ENCODE measurements at places on chromosomes 11 and 22.

DNA sequence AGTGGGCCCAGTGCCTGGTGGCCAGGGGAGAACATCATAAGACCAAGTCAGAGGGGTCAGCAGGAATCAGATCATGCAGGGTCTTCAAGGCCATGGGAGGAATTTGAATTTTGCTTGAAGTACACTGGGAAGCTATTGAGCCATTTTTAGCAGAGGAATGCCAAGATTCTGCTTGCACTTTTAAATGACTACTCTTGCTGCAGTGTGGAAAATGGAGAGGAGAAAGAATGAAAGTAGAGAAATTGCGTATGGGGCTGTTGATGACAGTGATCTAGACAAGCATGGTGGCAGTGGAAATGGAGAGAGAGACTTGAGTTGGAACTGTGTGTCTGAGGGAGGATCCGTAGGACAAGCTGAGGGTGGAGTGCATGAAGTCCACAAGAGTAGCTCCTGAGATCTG, 128.1 kb downstream of the WNT7B start:
- DNase-seq = no peak

DNA sequence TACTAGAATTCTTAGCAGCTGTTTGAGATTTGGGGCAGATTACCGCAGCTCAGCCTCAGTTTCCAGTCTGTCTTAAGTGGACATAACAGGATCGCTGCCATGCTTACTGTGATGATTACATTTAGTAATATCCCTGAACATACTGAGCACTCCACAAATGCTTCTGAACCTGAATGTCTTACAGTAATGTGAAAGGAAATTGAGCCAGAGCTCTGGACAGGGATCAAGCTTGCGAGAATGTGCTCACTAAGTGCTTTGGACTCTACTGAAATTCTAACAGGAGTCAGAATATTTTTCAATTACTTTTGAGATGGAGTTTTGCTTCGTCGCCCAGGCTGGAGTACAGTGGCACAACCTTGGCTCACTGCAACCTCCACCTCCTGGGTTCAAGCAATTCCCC, 118.6 kb upstream of the RASSF10 start:
- no peak for DNase-seq

GRCh38 chr22:24101966-24102365, 79.3 kb upstream of the SUSD2 start:
- no peak for DNase-seq

DNA sequence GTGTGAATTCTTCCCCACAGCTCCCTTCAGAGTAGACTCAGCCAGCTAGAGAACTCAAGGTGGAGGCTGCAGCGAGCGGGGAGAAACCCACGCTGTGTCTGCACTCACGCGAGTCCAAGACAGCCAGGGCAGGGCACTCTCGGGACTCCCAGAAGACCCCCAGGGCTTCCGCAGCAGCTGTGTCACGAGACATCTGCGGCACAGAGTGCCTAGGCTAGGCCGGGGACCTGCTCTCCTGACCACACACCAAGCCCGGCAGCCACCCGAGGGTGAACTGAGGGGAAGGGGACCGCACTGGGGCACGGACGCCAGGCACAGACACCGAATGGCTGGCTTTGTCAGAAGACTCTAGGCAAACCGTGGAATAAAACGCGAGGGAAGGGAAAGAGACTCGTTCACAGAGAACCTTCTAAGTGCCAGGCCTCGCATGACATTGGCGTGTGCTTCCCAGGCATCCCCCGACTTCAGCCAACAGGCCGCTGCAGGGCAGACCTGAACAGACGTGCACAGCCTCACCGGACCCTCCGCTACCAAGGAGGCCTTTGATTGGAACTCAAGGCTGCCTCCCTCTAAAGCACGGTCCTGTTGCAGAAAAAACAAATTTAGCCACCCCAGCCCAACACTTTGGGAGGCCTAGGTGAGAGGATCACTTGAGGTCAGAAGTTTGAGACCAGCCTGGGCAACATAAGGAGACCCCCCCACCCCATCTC, 18.2 kb upstream of the MOB2 start:
- no peak for DNase-seq

DNA sequence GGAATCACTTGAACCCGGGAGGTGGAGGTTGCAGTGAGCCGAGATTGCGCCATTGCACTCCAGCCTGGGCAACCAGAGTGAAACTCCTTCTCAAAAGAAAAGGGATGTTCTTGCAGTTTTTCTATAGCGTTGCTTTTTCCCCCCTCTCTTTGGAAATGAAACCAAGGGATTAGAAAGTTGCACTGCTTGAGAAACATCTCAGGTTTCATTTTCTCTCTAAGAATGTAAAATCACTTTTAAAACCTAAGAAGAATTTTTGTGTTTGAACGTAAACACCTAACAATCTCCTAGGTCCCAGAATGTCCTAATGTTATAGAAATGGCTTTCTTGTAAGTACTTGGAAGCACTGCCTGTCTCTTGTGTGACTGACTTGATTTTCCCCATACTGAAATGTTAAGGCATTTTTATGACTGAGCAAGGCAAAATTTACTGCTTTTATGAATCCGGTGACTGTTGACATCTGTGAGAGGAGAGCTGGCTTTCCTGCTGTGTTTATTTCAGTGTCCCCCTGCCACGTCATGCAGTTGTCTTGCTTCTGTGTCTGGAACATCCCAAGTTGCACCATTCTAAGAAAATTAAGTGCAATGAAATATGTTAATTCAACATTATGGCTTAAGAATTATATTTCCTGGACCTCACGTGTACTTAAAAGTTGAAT, 37.7 kb downstream of the NF2 start:
- no peak for DNase-seq

DNA sequence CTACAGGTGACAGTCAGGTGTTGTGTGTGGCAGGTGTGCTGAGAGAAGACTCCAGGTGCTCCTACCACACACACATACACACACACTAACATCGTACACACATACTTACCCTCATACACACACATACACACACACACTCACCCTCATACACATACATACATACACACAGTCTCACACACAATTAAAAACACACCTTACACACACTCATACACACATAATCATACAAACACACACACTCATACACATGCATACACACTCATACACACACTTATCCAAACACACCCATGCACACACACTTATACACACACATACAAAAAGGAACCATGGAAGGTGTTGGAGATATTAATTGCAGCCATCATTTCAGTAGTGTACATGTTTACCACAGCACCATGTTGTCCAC, 4.6 kb downstream of the KRTAP5-3 start:
- peak; percentile 39 for DNase-seq

- no peak for DNase-seq
Measured at GRCh38 chr11:16881766-16882165, 132.4 kb downstream of the PLEKHA7 start.

GRCh38 chr11:99489581-99489980, 468.8 kb downstream of the CNTN5 start:
- DNase-seq = no peak

DNA sequence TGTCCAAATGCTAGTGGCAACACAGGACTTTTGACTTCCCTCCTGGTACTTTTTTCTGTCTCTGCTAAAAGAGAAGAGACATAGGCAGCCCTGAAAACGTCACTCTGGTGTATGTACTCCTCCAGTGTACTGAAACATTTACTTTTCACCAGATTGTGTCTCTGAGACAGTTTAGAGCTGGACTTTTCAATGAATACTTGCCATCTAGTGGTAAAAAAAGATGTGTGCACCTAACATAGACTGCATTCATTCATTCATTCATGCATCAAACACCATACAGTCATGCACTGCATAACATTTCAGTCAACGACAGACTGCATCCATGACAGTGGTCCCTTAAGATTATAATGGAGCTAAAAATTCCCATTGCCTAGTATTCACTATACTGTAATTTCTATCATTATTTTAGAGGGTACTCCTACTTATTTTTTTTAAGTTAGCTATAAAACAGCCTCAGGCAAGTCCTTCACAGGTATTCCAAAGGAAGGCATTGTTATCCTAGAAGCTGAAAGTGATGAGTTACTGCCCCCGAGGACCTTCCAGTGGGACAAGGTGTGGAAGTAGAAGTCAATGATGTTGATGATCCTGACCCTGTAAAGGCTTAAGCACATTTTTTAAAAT, 186.2 kb downstream of the SPON1 start:
- DNase-seq = no peak

DNA sequence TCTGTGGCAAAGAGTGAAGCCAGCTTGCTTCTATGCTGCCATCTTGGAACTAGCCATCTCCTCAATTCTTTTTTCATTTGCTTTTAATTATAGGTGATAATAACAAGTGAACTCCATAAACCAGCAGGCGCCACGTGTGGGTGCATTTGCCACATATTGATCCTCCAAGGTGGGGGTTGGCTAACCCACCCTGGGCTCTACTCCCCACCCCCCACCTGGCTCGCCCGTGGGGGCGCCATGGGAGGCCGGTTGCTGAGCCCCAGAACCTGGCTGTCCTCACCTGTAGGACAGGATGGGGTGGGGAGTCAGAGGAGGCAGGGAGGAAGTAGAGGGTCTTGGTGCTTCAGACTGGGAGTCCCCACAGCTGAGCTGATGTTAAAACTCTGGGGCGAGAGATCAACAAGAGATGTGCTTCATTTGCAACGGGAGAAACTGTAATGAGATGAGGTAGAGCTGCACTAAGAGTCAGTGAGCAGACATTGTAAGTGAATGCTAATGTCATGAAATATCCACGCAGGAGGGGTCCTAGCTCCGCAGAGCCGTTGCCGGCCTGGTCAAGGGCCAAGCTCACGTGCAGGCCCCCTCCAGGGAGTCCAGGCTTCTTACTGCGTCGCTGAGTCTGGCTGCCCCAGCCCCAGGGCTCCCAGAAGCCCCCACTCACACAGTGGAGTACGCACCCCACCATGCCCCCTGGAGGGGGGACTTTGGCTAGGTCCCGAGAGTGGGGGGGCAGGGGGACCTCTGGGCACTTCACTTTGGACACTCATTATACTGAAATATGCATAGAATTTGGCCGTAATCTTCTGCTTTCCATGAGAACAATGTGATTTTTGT, 59.4 kb downstream of the BRD1 start:
- no peak for DNase-seq

GRCh38 chr11:65919573-65920371, 546 bp downstream of the DRAP1 start:
- no peak for DNase-seq

DNA sequence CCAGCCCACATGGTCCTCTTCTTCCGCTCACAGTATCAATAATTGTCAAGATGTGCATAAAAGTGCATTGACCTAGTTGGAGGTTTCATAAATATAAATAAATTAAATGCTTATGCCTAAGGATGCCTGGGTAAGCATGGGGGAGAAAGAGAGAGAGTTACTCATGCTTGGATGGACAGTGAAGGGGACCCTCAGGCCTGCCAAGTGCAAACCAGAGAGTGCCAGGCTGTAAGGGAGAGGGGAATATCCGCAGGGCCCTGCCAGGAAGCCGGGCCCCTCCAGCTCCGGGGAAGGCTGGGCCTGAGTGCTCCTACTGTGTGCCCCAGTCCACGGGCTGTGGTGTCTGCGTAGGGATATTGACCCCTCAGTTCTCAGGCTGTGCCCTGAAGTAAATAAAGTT, 214.6 kb downstream of the DSCAML1 start:
- DNase-seq = no peak

- no peak for DNase-seq
Measured at GRCh38 chr11:76782531-76783293, 444 bp upstream of the TSKU start.

- DNase-seq = no peak
Measured at GRCh38 chr11:61833926-61834277, 5.8 kb downstream of the FADS2 start.

DNA sequence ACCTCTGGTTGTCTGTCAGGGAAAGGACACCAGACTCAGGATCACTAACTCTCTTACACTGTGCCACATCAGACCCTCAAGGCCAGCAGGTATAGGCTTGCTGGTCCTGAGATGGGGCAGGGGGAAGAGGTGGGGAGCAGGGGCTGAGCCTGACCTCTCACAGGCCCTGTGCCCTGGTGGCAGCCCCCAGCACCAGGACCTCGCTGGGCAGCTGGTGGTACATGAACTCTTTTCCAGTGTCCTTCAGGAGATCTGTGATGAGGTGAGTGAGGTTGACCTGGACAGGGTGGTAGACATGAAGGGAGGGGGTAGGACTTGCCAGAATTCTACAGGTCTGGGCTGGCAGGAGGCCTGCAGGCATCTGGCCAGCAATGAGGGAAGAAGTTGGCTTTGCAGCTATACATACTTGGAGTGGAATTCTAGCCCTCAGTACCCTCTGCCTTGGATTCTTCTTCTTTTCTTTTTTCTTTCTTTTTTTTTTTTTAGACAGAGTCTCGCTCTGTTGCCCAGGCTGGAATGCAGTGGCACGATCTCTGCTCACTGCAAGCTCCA, 1.4 kb downstream of the NUDT22 start:
- DNase-seq = no peak

- no peak for DNase-seq
Measured at GRCh38 chr11:64839887-64840782, 4.3 kb downstream of the CDC42BPG start.

GRCh38 chr11:129251067-129251466, 58.9 kb upstream of the ARHGAP32 start:
- no peak for DNase-seq

DNA sequence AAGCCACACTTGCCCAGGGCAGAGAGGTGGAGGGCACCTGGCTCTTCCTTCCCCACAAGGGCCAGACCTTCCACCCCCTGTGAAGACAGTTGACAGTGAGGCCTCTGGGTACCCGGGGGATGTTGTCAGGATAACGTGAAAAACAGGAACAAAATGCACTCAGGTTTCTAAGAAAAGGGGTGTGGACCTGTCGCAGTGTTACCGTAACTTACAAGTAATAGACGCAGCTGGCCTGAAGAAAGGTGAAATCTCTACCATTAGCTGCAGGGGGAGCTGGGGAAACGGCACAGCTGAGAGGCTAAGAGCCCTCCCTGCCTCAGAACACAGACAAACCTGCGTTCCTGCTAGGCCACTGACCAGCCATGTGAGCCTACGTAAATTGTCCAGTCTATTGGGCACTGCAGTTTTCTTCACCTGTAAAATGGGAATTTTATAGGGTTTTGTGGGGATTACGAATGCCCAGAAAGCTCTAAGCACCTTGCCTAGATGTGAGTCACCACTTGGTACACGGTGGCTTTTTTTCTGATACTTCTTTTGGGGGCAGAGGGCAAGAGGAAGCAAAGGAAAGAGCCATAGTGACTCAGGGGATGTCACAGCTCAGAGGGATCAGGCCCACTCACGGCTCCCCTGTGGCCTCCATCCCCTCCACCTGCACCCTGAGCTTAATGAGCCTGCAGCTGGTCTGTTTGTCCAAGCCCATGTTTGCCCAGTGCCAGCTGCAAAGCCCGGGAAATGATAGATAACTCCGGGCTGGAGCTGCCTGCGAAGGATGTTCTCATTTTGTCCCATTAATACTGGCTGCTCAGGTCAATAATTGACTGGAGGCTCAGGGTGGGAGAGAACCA, 18.4 kb upstream of the CABP7 start:
- DNase-seq = no peak
